Panc1 (cell line): ENCODE measurements at places on chromosomes 5 and 9.

DNA sequence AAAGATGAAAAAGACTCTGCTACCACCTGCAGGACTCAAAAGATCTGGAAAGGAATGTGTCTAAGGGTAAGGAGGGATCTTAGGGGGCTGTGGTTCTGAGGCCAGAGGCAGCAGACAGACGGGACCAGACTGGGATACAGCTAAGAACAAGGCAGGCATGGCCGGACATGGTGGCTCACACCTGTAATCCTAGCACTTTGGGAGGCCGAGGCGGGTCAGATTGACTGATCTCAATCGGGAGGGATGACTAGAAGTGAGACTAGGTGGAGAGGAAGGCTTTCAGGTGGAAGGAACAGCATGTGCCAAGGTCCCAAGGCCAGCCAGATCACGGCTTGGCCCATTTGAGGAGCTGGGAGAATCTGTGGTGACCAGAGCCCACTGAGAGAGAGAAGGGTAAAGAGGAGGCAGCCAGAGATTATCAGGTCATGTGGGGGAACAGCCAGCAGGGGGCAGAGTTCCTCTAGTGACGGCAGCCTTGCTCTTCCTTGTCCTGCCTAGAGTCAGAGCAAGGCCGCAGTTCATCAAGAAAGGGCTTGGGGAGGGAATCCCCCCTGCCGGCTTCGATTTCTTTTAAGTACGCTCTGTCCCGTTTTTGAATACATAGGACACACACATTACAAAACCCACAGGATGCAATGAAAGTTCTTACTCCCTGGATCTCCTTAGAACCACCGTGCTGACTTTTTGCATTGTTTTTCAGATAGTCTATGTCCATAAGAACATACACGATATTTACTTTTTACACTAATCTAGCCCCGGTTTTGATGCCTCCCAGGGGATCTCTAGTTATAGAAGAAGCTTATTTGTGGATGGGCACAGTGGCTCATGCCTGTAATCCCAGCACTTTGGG lies 2.6 kb upstream of the OLFML2A start:
- DNase-seq: peak; percentile 63
- H3K27me3 ChIP-seq: no peaks in the 10 kb centered on the region
- no peaks in the 10 kb centered on the region; the same call in 1 of the 2 replicates for H3K36me3 ChIP-seq

DNA sequence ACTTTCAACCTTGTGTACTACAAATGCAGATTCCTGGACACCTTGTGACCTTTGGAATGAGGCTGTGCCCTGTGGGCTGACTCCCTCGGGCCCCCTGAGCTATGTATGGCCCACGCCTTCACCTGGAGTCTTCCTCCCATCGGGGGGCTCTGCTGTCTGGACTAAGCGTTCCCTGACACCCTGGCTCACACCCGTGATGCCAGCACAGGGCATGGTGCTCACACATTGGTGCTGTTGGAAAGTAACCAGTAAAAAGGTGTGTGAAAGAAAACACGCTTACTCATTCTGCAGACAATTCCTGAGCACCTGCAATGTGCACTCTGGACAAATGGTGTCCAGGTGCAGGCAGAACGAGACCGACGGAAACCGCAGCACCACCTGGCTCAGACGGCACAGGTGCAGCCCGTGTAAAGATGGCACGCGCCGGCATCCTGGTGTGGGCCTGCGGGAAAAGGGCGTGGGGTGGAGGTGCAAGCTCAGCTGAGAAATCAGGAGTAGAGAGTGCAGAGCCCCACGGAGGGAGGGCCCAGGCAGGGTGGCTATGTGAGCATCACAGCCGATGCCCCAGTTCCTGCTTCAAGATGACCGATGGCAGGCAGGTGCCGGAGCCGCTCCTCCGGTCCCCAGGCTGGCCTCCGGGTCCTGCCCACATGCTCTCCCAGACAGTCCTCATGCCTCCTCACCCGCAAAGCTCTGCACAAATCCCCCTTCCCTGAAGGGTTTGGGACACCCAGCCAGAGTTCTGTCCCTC lies 11.0 kb downstream of the LPCAT1 start:
- H3K36me3 ChIP-seq: no peaks in the 10 kb centered on the region; the same call in 1 of the 2 replicates
- H3K4me3 ChIP-seq: no peak overlapping the region
- DNase-seq: no peak
- no peaks in the 10 kb centered on the region for H3K27me3 ChIP-seq
- H3K27ac ChIP-seq: no peak overlapping the region
- H3K4me1 ChIP-seq: peaks cover 14% of the 10 kb centered on the region

- H3K27ac ChIP-seq: no peak overlapping the region
- DNase-seq: no peak
- H3K36me3 ChIP-seq: no peaks in the 10 kb centered on the region; the same call in 1 of the 2 replicates
- H3K4me3 ChIP-seq: no peak overlapping the region
Measured at GRCh38 chr5:160305319-160305718, 7.0 kb downstream of the CCNJL start.

GRCh38 chr5:98130261-98131035 lies 643.0 kb upstream of the RGMB start:
- no peaks in the 10 kb centered on the region for H3K36me3 ChIP-seq
- H3K4me3 ChIP-seq: no peak overlapping the region
- H3K27me3 ChIP-seq: no peaks in the 10 kb centered on the region

DNA sequence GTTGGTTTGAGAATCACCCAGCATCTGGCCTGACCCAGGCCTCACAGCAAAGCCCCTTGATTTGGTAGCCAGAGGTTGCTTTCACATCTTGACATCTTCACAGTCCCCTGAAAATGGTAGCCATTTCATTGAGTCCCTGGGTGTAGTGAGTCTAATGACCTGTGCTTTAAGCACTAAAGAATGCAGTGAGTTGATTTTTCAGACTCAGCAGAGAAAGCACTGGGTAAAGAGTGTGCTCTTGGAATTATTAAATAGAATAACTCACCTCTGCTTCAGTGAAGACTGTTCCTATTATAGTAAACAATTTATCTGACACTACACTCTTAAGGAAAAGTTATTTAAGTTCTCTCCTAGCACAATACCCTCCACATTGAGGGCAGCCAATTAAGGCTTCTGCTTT lies 56.2 kb downstream of the PTCD2 start:
- no peaks in the 10 kb centered on the region for H3K36me3 ChIP-seq
- H3K4me1 ChIP-seq: no peaks in the 10 kb centered on the region
- no peak overlapping the region for H3K27ac ChIP-seq
- H3K27me3 ChIP-seq: no peaks in the 10 kb centered on the region
- DNase-seq: no peak

DNA sequence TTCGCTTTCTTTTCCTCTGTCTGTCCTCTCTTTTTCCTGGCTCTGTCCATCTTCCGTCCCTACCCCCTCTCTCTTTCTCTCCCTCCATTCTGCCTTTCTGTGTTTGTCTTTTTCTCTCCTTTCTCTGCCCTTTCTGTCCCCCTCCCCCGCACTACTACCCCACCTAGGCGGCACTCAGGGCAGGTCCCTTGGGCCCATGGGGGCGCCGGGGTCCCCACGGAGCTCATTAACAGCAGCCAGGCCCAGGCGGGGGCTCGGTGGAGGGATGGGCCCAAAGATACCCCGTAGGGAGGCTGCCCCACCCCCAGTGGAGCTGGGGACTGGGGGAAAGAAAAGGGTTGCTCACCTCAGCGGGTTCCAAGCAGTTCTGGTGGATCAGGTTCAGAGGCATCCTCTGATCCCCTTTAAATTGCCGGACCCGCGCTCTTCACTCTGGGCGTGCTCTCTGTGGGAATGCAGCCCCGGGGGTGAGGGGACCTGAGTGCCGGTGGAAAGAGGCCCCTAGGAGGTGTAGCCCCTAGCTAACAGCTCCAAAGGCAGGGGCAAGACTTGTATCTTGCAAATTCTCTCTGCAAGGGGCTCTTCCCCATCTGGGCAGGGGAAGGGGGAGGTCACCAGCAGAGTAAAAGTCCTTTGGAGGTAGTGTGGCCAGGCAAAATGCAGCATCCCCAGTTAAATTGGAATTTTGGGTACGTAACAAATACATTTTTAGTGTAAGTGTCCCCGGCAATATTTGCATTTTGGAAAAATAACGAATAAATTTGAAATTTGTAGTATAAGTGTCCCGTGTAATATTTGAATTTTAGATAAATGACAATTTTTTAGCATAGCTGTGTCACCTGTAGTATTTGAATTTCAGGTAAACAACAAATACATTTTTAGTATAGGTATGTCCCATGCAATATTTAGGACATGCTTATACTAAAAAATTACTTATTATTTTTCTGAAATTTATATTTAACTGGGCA lies 7.4 kb downstream of the LHX2 start:
- H3K4me1 ChIP-seq: 0 out of 2 replicates have a peak, but pooled peaks cover 5% of the 10 kb centered on the region
- peak overlapping the region; percentile 33 for H3K4me3 ChIP-seq
- DNase-seq: no peak

GRCh38 chr9:128575469-128575868 lies 23.1 kb downstream of the SPTAN1 start:
- no peak for DNase-seq
- H3K4me3 ChIP-seq: no peak overlapping the region
- peaks cover 38% of the 10 kb centered on the region for H3K36me3 ChIP-seq
- no peaks in the 10 kb centered on the region for H3K4me1 ChIP-seq
- no peak overlapping the region for H3K27ac ChIP-seq
- H3K27me3 ChIP-seq: no peaks in the 10 kb centered on the region
